ENCODE measurements at places on chromosomes 16 and 17. TPM values are rescaled to one million over a fixed set of nuclear protein-coding genes. Genes with fewer than 3 reads are reported as not detected.

DNA sequence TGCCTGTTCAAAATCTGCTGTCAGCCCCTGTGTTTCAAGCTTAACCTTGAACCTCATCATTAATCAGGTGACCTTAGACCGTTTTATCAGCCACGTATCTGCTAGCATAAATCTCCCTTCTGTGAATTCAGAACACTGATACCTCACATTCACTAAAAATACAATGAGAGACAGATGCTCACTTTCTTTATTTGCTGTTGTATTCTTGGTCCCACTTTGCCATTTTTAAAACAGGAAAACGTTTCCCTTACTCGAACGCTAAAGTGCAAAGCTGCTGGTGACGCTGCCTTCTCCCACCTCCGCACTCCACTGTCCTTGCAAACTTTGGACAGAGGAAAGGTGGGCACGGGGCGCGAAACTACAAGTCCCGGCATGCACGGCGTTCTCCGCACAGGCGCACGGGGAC is 220 bp upstream of the ARHGAP44 start:
- DNase-seq = no peak

The CRISPLD2 gene
- under 0.01 TPM for total RNA-seq

GRCh38 chr17:16969931-16970906 is 1.7 kb downstream of the TNFRSF13B start:
- DNase-seq = no peak

The WNT9B gene
- not detected for total RNA-seq

DNA sequence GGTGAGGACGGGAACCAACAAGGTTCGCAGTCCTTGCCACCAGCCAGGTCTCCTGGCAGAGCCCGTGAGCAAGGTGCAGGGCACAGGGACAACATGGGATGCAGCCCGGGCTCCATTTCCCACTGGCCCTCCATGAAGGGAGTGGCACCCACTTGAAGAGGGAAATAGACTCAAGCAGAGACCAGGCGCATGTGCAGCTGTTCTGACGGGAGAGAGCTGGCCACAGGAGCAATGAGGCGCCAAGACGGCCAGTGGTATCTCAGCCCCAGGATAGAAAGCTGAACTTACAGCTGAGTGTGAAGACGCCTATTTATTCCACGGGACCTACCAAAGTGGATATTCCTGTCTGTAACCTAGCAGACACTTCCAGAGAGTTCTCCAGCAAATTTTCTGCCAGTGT is 8.2 kb upstream of the FOXJ1 start:
- DNase-seq = no peak

Measured in lung microvascular endothelial cell (primary cell).